Vagina (tissue), 2 donors: ENCODE measurements at places on chromosomes 3 and 15.
A peak's percentile ranks its signal among the peaks of the same experiment; 100 is the strongest.

GRCh38 chr15:98408231-98408630 is 240.1 kb upstream of the IGF1R start:
- no peak for DNase-seq

DNA sequence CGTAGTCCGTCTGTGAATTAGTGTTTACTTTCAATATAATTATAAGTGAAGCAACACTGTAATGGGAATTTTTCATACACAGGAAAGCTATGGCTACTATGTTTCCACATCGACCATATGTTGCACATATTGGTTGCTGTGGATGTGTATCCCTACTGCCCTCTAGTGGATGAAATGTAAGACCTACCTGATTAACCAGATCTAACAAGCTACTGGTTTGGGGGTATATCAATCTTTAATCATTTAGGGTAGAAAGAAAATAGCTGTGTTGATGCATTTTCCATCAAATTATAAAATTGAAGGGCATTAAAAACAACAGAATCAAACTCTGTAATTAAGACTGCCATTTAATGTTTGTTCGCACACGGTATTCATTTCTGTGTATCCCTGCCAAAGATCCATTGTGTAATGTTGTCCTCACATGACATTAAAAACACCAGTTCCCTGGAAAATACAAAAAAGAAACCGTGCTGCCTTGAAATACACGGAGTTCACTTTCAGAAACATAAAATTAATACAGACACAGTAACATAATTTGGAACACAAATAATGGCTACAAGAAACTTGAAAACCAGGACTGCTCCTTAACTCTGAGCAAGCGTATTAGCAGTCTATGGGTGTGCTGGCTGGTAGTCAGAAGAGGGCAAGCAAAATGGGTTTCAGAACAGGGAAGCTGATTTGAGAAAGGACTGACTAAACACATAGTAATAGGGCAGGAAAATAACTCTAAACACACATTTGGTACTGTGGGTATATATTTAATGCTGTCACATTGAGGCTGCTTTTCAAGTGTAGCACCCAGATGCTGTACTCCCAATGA is 125.1 kb downstream of the TIGIT start:
- no peak for DNase-seq

DNA sequence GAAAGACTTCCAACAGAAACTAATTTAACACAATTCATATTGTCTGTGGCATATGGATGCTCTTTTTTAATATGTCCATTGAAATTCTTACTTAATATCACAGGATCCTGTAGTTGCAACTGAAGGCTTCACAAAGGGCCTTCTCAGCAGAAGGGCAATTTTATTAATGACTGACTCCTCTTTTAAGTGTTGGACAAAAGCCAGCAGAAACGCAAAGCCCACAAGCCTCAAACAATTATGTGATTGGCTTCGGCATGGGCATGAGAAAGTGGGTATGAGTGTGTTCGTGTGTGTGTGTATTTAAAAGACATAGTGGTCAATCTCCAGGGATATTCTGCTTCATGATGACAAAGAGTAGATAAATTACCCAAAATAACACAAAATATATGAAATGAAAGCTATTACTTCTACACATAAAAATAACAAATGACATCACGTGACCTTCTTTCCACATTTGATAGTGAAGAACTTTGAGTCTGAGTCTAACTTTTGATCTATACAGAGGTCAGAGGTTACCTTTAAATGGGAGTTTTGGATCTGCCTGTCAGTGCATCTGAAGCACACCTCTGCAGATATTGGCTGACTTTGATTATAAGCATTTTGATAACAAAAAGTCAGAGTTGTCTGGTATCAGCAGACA is 496.9 kb downstream of the CADM2 start:
- DNase-seq = no peak

- no peak for DNase-seq
Observed at GRCh38 chr3:122097141-122097540, 42.0 kb downstream of the CD86 start.

DNA sequence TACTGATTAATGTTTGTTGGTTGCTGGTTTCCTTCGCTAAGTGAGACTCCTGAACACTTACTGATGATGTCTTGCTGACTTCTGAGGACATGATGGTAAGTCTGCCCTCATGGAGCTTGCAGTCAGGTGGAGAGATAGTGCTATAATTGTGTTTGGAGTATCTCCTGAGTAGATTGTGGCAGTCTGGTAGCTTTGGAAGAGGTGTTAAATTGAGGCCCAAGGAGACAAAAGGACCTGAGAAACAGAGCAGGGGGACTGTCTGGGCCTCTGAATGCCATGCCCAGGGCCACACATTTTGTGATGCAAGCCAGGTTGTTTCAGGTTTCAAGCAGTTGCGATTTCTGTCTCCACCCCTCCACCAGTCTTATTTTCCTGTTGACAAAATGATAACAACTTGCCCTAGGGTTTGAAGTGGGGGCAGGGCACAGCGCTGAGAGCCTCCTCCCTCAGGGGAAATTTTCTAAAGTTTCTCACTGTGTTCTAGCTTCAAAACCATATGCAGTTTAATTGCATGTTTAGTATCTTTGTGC is 16.7 kb downstream of the SMAD3 start:
- no peak for DNase-seq

GRCh38 chr3:67000009-67000408 is 1.9 kb downstream of the KBTBD8 start:
- DNase-seq = no peak

DNA sequence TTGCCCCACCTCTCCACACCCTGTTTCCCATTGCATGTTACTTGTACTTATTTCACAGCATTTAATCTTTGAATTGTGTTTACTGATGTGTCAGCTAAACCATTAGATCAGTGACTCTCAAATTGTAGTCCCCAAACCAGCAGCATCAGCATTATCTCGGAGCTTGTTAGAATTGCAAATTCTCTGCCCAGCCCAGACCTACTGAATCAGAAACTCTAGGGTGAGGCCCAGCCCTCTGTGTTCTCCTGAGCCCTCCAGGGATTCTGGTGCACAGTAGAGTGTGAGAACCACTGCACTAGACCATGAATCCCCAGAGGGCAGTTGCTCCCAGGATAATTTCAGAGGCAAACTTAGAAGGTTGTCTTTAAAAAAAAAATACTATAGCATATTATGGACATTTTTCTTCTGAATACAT is 13.0 kb downstream of the PLD1 start:
- no peak for DNase-seq

- no peak for DNase-seq
Observed at GRCh38 chr15:62606376-62607113, 436.0 kb upstream of the TPM1 start.

GRCh38 chr15:100301910-100302431 is 39.8 kb downstream of the ADAMTS17 start:
- DNase-seq = no peak

DNA sequence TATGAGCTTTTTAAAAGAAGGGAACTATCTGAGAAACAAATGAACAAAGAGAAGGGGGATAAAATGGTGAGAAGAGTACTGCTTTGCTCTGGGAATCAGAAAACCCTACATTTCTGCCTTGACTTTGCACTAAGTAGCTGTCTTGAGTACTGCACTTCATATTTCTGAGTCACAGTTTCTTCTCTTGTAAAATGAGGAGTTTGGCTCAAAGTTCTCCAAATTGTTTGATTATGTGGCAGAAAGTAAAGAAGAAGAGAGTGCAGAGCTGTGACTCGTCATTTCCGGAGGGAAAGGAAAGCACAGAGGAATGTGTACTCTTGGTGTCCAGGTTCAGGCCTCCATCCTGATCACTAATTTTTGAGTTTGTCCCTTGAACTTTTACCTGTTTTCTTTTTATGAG is 54.7 kb downstream of the TP63 start:
- DNase-seq = no peak

- no peak for DNase-seq
Observed at GRCh38 chr3:66816090-66816761, 181.9 kb upstream of the KBTBD8 start.

- DNase-seq = peak; percentile 58
Observed at GRCh38 chr15:78679089-78679511, 38.1 kb upstream of the CHRNB4 start.

- DNase-seq = no peak
Observed at GRCh38 chr15:32864841-32865240, 147.0 kb downstream of the GREM1 start.

DNA sequence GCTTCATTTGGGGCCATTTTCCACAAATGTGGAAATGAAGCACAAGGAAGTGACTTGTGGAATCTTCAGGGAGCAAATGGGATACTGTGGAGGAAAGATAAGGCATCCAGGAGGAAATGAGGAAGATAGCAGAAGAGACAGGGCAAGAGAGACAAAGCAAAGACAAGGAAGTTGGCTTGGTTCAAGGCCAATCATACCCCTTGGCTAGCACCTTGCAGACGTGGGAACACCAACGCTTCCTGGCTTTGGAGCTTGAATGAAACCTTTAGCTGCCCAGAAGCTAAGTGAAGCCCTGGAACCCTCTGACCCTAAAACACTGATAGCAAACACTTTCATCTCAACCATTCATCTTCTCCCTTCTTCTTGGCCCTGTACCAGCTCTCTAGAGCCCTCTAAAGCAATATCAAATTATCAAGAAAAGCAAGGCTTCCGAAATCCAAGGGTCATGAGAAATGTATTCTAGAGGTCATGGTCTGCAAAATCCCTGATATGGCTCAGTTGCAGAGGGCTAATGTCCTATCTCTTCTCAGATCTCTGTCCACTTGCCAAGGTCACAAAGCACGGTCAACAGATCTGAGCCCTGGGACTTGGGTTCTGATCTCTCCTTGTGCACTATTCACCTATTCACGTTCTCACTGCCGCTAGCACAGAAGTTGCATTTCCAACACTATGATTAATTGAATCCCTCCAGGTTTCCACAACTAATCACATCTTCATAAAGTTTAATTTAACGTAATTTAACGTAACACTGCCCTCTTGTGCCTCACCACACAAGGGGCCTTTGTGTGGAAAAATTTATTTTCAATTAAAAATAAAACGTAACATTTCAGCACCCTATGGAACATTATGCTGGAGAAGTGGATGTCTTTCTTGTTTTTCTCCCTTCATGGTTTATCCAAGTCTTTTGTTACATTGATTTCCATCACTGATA is 557.6 kb upstream of the ADAMTS9 start:
- DNase-seq = no peak

DNA sequence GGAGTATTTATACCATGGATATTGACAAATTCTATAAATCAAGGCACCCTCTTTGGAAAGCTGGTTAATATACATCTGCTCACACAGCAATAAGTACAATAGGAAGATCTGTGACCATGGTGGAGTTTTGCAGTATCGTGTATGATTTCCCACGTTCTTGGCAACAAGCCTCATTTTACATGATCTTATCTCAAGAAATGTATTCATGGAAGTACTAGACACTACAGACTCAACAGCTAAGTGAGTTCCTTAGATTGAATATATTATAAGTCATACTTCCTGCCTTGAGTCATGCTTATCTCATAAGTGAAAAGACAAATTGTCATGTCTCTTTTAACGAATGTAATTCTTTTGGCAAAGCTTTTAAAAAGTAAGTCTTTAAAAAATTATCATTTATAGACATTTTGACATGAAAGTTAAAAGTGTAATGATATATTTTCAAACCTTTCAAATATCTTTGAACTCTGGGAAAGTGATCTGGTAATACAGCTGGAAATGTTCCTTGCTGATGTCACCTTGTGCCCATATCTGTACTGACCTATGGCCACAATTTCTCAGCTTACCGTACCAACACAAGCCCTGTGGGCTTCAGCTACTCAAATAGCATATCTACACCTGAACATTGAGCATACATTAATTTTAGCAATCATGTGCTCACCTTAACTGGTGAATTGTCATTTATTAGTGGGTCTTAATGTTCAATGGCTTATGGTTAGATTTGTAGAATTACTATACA is 130.3 kb upstream of the TMC3 start:
- DNase-seq = no peak

GRCh38 chr3:132854856-132855535 is 132.8 kb upstream of the NPHP3 start:
- DNase-seq = no peak

DNA sequence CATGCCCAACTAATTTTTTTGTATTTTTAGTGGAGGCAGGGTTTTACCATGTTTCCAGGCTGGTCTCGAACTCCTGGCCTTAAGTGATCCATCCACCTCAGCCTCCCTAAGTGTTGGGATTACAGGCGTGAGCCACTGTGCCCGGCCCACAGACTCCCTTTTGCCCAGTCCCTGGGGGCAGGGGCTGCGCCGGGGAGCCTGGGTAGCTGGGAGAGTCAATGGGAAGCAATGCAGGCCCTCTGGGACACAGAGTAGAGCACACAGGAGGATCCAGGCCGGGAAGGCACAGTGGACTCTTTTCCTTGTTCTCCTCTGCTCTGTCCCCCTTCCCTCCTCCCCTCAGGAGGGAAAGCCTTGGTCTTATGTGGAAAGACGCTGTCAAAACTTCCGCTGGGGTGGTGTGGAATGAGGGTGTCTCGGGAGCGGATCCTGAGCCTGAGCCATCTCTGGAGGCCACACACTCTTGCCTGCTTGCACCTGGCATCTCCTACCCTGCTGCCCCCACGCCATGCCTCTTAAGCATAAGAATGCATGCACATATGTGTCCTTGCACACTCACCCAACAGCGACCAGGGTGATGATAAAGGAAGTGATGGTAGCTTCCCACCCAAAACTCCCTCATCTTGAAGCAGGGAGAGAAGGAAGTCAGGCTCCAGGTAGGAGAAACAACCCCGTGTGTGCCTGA is 11.9 kb upstream of the PRKCD start:
- no peak for DNase-seq

GRCh38 chr3:63940389-63940757 is 28.2 kb upstream of the SCAANT1 start:
- DNase-seq = no peak

- no peak for DNase-seq
Observed at GRCh38 chr15:99239545-99240198, 9.7 kb downstream of the TTC23 start.

DNA sequence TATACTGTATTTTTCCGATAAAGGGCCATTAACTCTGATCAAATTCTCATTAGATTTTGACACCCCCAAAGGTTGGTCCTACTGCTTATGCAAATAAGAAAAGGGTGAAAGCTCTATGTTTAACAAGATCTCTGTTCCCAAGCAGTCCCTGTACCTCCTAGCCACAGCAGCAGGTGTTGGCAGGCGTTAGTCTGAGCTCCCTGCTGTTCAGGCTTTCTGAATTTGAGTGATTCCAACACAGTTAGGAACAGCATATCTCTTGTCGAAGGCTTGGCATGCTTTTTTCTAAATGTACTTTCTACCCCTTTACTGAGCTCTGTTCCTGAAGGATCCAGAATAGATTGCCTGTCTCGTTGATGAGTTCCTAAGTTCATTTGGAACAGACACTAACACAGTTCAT is 42.3 kb downstream of the MITF start:
- no peak for DNase-seq

- no peak for DNase-seq
Observed at GRCh38 chr3:48402907-48403306, 27.0 kb downstream of the PLXNB1 start.

DNA sequence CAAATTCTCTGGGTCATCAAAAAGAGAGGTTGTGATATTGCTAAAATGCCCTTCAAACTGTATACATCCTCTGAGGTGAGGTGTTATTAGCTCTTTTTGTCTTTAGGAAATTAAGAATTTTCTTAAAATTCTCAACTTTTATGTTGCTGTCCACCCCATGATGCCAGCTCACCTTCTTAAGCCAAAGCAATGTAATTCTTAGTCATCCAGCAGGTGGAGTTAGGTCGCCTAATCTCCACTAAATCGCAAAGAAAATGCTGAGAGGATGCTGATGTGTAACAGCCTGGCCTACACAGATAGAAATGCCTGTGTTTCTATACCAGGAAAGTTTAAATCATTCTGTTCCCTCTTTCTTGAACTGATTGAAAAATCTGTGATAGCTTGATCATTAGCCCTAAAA is 770.2 kb upstream of the ALCAM start:
- DNase-seq = no peak

- DNase-seq = no peak
Observed at GRCh38 chr15:56815247-56815646, 81.9 kb upstream of the ZNF280D start.
